ENCODE measurements at places on chromosomes 12 and 14. TPM values are rescaled to one million over a fixed set of nuclear protein-coding genes. Genes with fewer than 3 reads are reported as not detected.

DNA sequence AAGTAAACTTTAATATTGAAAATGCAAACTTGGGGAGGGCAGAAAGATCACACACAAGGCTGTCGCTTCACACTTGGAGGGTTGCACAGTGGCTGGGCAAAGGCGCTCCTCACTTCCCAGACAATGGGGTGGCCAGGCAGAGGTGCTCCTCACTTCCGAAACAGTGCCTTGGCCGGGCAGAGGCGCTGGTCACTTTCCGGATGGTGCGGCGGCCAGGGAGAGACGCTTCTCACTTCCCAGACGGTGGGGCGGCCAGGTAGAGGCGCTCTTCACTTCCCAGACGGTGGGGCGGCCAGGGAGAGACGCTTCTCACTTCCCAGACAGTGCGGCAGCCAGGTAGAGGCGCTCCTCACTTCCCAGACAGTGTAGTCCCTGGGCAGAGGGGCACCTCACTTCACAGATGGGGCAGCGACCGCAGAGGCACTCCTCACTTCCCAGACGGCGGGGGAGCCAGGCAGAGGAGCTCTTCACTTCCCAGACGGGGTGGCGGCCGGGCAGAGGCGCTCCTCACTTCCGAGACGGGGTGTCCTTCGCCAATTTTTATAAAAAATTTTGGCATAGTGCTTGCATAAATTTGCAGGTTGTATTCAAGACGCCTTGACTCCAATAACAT lies 140.8 kb upstream of the PZP start:
- no peaks in the 10 kb centered on the region for H3K4me1 ChIP-seq
- H3K27ac ChIP-seq: no peak overlapping the region
- H3K36me3 ChIP-seq: no peaks in the 10 kb centered on the region
- no peak for DNase-seq

DNA sequence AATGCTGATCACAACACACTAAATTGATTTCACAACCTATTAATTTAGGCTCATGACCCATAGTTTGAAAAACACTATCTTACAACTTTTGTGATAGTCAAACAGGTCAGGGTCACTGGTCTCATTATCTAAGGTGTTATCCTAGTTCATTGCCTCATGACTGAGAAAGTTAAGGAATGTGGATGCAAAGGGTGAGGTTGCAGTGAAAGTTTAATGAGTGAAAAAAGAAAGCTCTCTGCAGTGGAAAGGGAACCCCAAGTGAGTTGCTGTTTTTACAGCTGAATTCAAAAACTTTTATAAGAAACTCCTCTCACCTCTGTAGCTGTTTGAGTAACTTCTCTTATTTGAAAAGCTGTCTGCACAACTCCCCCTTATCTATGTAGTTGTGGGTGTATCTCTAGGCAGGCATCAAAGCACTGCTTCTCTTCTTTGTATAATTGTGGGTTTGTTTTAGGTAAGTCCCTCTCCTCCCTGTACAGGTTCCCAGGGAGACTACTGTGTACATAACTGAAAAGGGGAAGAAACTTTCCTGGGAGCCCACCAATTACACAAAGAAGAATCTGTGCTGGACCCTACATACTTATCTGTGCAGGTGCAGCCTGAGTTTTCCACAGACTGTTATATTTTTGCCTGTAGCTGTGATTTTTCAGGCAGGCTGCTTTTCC lies 18.9 kb downstream of the DNAL1 start:
- DNase-seq: no peak
- no peak overlapping the region for H3K4me3 ChIP-seq
- no peaks in the 10 kb centered on the region for H3K36me3 ChIP-seq
- H3K27ac ChIP-seq: no peak overlapping the region
- H3K4me1 ChIP-seq: no peaks in the 10 kb centered on the region
- no peaks in the 10 kb centered on the region for H3K27me3 ChIP-seq

DNA sequence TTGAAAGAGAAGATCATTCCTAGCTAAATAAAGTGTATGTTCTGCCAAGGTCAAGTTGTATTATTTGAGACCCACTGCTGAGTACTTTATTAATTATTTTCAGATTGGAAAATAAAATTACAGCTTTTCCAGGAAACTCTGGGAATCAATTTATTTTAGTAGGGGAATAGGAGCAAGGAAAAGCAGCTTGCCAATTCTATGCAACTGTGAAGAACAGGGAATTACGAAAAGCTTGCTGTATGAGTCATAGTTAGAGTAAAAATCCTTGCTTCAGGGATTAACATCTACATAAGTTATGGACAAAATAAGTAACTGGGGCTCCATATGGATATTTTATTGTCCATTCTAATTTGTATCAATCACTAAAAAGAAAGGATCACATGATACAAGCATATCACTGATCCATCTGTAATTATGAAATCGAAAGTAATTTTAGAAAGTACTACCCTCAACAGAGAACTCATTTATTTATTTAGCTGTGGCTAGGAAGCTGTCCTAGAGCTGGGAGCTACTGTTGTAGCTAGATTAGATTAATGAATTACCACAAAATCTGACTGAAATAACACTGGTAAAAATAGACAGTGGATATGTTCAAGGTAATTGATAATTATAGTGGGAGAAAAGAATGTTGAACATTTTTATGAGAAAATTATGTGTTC lies 303.5 kb upstream of the NPAS3 start:
- no peaks in the 10 kb centered on the region for H3K27me3 ChIP-seq
- H3K4me1 ChIP-seq: peaks cover 18% of the 10 kb centered on the region
- H3K36me3 ChIP-seq: no peaks in the 10 kb centered on the region
- peak overlapping the region; percentile 59 for H3K27ac ChIP-seq

GRCh38 chr14:44163946-44164345 lies 343.1 kb downstream of the FSCB start:
- no peak overlapping the region for H3K4me3 ChIP-seq
- no peak for DNase-seq
- no peaks in the 10 kb centered on the region for H3K36me3 ChIP-seq
- H3K4me1 ChIP-seq: no peaks in the 10 kb centered on the region
- H3K27me3 ChIP-seq: no peaks in the 10 kb centered on the region

GRCh38 chr14:58807191-58807590 lies 169.4 kb downstream of the DACT1 start:
- H3K4me3 ChIP-seq: no peak overlapping the region
- no peaks in the 10 kb centered on the region for H3K27me3 ChIP-seq
- H3K36me3 ChIP-seq: no peaks in the 10 kb centered on the region
- H3K4me1 ChIP-seq: no peaks in the 10 kb centered on the region
- DNase-seq: no peak

DNA sequence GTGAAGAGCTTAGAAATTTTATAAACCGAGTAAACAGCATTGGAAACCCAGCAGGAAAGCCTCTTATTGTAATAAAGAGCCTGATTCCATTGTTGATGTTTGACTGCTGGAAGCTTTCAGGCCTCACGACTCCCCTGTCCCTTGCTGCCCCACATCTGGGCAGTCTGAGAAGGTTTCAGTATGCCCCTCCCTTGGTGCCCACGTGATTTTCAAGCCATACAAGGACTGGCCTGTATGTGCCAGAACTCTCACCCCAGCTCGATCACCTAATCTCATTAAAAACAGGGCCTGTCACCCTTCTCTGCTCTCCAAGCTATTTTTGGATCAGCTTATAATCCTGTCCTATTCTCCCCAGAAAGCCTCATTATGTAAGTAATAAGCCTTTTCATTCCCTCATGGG lies 7.5 kb upstream of the PYROXD1 start:
- DNase-seq: no peak
- no peaks in the 10 kb centered on the region for H3K27me3 ChIP-seq
- no peak overlapping the region for H3K27ac ChIP-seq
- no peak overlapping the region for H3K4me3 ChIP-seq

Gene SAMD15
- polyA plus RNA-seq: 0.49 TPM

Measured in pancreas (tissue), 10 donors.